Astrocyte (in vitro differentiated cells and primary cell): ENCODE measurements at places on chromosomes 6 and 20. TPM values are rescaled to one million over a fixed set of nuclear protein-coding genes. Genes with fewer than 3 reads are reported as not detected.
A peak's percentile ranks its signal among the peaks of the same experiment; 100 is the strongest.

Gene DNMT3B
- 5.0 and 5.6 TPM in 2 replicates for total RNA-seq

Gene WFDC10B
- not detected in 2 replicates for total RNA-seq

Gene PKIB
- total RNA-seq, result 64.1 and 74.6 TPM in 2 replicates

Gene SLC22A1
- 2.1 and 3.2 TPM in 2 replicates for total RNA-seq

Gene RSPO3
- 2.6 and 4.5 TPM in 2 replicates for total RNA-seq

Gene CLIC5
- 0.14 and 0.32 TPM in 2 replicates for total RNA-seq

GRCh38 chr6:56450882-56451739, 191.6 kb downstream of the DST start:
- DNase-seq, result peak; percentile 42

DNA sequence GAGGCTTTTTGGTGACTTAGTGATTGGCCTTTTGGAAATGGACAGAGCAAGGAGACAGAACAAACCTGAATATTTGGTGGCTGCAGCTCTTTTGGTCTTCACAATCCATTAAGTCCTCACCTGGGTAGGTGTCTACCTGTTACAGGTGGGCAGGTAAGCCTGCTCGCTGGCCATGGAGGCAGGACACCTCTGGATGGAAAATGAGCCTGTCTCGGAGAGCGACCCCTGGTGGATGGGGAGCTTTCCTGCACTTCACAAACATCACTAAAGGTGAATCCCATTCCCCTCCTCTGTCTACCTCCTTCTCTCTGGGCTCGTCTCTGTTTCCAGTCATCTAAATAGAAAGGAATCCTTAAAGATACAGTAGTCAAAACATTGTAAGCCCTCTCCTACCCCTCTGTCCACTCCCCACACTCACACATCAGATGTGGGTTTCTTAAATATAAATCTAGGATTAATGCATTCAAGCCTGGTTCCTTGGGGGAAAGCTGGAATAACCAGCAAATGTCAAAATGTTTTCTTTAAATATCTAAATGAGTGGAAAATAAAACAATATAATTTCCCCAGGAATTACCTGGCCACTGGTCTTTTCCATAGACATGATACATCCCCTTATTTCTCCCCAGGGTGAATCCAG, 304.9 kb downstream of the CDH26 start:
- DNase-seq, result no peak

- DNase-seq, result no peak
Measured at GRCh38 chr20:34108616-34109174, 3.3 kb downstream of the EIF2S2 start.

- DNase-seq, result no peak
Measured at GRCh38 chr20:3767110-3767426, 485 bp downstream of the ADISSP start.

DNA sequence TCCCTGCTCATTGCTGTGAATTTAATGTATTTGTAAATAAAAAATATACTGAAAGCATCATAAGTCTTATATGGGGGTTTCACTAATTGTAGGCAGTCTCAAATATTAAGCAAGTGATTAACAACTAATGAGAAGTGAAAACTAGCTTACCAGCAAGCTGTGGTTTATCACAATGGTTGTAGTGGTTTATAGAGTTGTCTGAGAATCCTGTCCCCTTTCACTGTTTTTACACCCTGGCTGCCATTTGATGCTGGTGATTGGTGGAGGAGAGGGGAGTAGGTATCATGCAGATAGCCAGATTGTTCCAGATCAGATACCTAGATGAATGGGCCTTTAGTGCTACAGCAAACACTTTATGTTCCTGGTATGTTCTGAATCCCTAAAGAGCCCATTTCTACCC, 6.0 kb downstream of the MKKS start:
- DNase-seq, result no peak

- no peak for DNase-seq
Measured at GRCh38 chr6:169940481-169941271, 189.3 kb downstream of the ERMARD start.

GRCh38 chr6:14762077-14762476, 483.8 kb upstream of the JARID2 start:
- no peak for DNase-seq

DNA sequence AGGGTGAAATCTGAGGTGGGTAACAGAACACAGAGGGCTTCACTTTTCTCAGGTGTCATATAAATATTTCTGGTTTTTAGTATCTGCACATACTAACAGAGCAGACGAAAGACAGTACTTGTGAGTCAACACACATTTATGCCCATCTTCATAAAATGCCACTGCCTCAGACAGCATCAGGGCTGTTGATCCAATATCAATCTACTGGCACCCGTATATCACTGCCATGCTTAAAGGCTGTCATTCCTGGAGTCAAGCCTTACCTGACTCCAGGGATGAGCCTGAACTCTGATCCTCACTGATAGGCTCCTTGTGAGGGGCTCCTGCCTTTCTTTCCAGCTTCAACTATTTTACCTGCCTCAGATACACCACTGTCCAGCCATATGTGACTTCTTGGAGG, 595.7 kb downstream of the TFAP2B start:
- DNase-seq, result no peak

GRCh38 chr20:16407251-16408067, 165.8 kb downstream of the KIF16B start:
- DNase-seq, result no peak

DNA sequence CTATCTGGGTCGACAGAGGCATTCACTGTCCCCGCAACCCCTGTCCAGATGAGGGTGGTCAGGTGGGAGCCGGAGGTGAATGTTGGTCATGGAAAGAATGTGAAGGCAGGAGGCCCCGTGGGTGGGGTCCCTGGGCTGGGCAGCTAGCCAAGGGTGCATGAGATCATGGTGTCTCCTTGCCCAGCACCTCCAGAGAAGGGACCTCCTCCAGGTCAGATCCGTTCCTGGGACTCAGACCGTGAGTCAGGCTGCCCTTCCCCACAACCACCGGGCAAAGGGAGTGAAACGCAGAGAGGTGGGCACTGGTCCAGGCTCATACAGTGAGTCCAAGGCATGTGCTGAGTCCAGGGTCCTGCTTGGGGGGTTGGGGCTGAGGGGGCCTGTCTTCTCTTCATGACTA, 3.5 kb downstream of the FOXS1 start:
- DNase-seq, result peak; percentile 77

- DNase-seq, result peak; percentile 97
Measured at GRCh38 chr20:34017610-34018009, 23.9 kb downstream of the RALY start.

- DNase-seq, result no peak
Measured at GRCh38 chr20:1327827-1328679, 886 bp downstream of the SDCBP2 start.

- DNase-seq, result no peak
Measured at GRCh38 chr6:112886415-112886814, 539.3 kb downstream of the RFPL4B start.

DNA sequence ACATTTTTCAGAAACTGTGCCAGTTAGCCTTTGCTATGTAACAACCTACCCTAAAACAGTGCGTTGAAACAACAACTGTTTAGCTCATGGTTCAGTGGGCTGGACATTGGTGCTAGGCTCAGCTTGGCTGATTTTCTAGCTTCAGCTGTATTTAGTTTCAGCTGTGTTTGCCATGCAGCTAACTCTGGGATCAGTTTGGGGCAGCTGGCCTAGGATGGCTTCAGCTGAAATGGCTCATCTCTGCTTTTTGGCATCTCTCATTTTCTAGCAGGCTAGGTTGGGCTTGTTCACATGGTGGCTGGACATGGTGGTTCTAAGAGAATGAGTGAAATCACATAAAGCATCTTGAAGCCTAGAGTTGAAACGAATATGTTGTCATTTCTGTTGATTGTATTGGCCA, 464.2 kb downstream of the QKI start:
- no peak for DNase-seq

GRCh38 chr6:47419621-47420020, 58.0 kb upstream of the CD2AP start:
- DNase-seq, result peak; percentile 88

DNA sequence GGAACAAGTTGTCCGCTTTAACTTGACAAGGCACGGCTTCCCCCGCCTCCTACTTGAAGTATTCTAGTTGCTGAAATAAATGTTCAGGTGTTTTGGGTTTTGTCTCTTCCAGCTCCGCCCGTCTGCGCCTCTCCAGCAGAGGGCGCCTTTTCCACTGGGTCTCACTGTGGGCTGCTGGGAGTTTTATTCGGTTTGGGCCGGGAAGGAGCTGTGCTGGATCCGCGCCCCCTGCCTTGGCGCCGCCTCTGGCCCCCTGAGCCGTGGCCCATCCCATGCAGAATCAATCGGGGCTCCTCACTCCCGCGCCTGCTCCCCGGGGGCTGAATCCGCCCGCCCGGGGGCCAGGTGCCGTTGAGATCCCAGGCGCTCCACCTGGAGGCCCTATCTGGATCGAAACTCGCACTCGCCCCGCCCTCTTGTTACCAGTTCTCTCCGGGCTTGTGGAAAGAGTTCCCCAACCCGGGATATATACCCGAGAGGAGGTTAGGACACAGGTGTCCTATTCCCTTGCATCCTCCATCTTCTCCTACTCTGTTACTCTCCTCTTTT, 51.0 kb upstream of the TCF21 start:
- no peak for DNase-seq

GRCh38 chr6:88982720-88983119, 19.3 kb upstream of the RNGTT start:
- peak; percentile 79 for DNase-seq

GRCh38 chr6:15332446-15332845, 86.6 kb downstream of the JARID2 start:
- DNase-seq, result no peak

- no peak for DNase-seq
Measured at GRCh38 chr6:96621983-96622382, 59.1 kb downstream of the FHL5 start.

DNA sequence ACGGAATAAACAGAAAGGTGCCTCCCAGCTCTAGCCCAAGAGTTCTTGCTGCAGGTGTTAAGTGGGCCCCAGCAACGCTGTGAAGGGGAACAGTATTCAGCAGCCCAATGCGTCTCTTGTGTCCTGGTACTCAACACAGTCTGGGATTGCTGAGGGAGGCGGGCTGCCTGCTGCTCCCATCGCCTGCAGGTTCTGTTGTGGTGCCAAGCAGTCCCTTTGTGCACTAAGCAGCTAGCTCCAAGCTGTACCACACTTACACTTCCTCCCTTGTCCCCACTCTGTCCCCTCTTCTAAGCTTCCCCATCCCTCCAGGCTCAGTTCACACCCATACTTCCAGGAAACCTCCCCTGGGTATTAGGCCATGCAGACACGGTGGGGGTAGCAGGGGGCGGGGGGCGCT, 92.7 kb downstream of the AGPAT4 start:
- DNase-seq, result no peak

DNA sequence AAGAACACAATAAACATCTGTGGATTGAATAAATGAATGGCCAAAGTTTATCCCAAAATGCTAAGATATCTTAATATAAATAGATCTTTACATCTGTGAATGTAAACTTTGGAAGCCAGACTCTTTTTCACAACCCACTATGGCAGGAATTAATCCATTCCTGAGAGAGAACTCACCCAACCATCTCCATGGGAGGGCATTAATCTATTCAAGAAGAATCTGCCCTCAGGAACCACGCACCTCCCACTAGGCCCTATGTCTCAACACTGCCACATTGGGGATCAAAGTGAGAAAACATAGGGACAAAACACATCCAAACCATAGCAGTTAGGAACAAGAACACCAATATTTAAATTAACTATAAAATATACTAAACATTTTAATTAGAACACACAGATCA, 3.4 kb downstream of the UBE3D start:
- no peak for DNase-seq
